ENCODE measurements at places on chromosomes 12 and 14.

GRCh38 chr12:43883311-43883710, 47.4 kb downstream of the TMEM117 start:
- DNase-seq: no peak

DNA sequence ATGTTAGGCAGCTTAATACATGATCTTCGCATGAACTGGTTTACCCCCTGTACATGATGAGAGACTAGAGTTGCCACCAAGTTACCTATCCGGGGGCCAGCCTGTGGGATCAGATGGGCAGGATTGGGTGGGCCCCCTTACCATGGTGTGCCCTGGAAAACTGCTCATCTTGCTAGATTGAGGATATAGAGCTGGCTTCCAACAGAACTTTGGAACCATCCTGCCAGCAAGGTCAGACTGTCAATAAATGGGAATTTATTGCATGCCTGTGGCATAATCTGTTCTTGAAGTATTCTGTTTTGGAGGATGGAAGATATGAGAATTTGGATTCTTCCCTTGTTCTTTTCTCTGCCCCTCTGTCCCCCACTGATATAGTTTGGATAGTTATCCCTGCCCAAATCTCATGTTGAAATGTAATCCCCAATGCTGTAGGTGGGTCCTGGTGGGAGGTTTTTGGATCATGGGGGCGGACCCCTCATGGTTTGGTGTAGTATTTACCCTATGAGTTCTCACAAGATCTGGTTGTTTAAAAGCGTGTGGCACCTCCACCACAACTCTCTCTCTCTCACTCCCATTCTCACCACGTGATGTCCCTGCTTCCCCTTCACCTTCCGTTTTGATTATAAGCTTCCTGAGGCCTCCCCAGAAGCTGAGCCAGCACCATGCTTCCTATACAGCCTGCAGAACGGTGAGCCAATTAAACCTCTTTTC, 3.7 kb upstream of the TM9SF1 start:
- no peak for DNase-seq

GRCh38 chr12:11893998-11894397, 176.7 kb upstream of the BCL2L14 start:
- DNase-seq: no peak

DNA sequence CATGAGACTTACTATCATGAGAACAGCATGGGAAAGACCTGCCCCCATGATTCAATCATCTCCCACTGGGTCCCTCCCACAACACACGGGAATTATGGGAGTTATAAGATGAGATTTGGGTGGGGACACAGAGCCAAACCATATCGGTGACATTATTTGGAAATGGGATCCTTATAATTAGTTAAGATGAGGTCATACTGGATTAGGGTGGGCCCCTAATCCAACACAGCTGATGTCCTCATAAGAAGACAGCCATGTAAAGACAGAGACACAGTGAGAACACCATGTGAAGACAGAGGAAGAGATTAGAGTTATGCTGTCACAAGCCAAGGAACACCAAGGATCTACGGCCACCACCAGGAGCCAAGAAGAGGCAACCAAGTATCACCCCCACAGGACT, 161.7 kb downstream of the SPTSSA start:
- no peak for DNase-seq

DNA sequence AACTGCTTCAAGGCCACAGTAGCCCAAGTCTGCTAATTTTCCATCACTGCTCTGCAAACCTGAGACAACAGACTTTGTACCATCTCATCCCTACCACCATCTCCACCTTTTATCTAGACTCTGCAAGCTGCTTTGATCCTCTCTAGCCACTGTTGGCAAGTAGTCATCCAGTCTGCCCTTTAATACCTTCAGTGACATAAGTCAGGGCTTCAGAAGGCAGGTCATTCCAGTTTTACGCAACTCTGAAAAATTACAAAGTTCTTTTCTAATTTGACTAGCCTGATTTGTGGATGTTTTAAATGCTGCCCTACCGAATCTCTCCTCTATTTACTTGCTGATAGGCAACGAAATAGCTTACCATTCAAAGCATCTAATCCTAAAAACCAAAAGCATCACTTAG, 2.8 kb downstream of the FERMT2 start:
- DNase-seq: no peak

DNA sequence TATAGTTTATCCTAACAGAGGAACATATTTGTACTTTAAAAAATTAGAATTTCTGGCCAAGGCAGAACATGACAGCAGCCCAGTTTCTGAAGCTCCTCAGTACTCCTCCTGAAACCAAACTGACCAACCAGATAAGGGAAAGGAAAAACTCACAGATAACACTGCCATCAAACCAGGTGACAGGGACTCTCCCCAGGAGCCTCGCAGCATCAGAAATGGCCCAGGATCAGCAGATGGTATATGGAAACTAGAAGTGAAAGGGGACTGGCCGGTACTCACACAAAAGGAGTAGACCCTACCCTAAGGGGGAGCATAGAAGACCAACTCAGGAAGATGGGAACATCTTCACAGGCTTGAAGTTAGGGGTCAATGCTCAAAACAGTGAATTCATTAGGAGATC, 22.0 kb downstream of the GALC start:
- DNase-seq: no peak

DNA sequence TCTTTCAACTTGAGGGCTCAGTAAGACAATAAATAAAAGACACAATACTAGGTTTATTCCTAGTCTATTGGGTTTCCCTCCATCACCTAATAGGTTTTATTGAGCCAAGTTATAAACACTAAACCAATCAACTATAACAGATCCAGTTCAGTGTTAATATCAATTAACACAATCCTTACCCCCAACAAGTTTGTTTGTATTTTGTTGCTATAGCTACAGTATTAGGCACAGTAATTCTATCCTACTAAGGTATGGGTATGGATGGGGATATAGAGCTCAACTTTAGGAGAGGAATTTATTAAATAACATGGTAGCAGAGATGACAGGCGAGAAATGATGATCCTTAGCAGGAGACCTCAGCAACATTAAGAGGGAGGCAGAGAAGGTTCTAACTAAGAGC, 13.3 kb downstream of the PPP4R3A start:
- DNase-seq: no peak

DNA sequence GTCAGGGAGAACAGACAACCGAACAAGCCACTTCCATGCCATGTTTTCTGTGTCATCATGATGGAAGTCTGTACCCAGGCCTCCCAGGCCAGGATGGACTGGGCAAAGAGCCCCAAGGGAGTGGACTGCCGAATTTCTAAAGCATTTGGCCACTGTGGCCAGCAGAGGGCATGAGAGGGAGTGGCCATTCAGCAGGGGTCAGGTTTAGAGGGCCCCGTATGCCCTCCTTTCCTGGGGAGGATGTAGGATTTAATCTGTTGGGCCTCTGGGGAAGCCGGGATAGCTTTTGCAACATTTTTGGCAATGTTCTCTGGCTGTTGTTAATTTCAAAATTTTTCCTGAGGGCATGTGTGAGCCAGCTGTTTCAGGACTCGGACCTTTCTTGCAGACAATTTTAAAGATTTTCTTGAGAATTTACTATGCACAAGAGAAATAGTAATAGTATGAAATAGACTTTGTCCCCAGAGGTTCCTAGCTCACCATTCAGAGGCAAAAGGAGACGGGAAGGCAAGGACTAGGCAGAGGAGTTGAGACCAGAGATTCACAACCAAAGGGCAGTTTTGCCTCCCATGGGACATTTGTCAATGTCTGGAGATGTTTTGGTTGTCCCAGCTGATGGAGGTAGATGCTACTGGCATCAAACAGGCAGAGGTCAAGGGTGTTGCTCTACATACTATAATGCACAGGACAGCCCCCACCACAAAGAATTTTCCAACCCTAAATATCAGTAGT, 18.0 kb downstream of the ACACB start:
- DNase-seq: no peak

GRCh38 chr12:3165078-3165980, 88.2 kb downstream of the TSPAN9 start:
- DNase-seq: no peak

DNA sequence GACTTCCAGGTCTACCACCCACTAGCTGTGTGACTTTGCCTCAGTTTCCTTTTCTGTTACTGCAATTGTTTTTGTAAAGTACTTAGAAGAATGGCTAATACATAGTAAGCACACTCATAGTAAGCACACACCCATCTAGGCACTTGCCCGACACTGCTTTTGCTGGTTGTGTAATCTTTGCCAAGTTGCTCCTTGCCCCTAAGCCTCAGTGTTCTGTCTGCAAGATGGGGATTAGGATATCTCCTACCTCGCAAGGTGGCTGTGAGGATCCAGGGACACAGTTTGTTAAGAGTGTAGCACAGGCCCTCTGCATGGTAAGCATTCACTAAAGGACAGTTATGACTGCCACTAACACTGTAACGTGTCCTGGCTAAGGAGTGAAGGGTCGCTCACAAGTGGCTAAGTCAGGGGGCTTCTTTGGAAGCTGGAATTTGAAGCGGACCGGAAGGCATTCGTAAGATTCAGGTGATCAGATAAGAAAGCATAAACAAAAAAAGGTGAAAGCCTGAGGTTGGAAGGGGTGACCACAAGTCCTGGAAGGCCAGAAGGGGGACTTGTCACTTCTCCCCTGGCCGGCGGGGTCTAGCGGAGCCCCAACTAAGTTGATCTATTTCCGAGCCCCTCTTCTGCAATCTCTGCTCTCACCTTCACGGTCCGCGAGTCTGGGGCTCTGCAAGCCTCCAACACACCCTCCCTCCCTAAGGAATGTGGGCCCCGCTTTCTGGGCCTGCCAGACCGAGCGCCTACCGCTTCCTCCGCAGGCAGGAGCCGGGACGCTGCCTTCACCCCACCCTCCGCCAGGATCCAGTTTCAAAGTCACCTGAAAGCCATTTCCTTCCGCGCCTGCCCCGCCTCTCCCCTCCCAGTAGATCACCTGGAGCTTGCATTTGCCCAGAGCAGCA, 1.5 kb upstream of the PLEKHG3 start:
- DNase-seq: no peak

DNA sequence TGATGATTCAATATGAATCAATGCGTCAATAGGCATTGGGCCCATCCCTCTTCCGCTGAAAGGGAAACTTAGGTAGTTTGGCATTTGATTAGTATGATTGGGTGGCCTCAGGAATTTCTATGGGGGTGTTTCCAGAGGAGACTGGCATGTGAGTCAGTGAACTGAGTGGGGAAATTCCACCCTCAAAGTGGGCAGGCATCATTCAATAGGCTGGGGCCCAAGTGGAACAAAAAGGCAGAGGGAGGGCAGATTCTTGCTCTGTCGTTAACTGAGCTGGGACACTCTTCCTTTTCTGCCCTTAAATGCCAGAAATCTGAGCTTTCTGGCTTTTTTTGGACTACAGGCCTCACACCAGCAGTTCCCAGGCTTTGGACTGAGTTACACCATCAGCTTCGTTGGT, 373.5 kb downstream of the RPS29 start:
- no peak for DNase-seq

GRCh38 chr14:60217713-60218112, 31.3 kb upstream of the PPM1A start:
- DNase-seq: no peak

GRCh38 chr12:26791301-26791791, 41.6 kb downstream of the ITPR2 start:
- no peak for DNase-seq

Measured in esophagus squamous epithelium (tissue), 5 donors.